ENCODE measurements at places on chromosomes 1 and 21.

DNA sequence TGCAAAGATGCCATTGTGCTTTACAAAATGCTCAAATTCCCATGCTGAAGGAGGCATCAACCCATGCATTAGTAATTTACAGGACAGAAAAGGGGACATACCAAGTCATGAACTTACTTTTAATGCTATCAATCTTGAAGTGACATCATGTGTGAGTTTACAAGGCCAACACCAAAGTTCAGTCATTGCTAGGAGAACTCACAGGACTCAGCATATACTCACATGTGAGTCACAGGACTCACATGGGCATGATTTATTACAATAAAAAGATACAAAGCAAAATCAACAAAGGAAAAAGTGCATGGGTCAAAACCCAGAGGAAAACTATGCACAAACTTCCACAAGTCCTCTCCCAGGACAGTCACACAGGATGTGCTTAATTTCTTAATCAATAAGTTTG, 1656.0 kb downstream of the MRPL39 start:
- no peak for DNase-seq

- no peak for DNase-seq
These were observed 534.9 kb upstream of the USP24 start for GRCh38 chr1:55749975-55750627.

- no peak for DNase-seq
These were observed 18.1 kb downstream of the MAP3K7CL start for GRCh38 chr21:29148530-29148929.

- DNase-seq: peak; percentile 73
These were observed 834 bp upstream of the ELF3 start for GRCh38 chr1:202009326-202010179.

DNA sequence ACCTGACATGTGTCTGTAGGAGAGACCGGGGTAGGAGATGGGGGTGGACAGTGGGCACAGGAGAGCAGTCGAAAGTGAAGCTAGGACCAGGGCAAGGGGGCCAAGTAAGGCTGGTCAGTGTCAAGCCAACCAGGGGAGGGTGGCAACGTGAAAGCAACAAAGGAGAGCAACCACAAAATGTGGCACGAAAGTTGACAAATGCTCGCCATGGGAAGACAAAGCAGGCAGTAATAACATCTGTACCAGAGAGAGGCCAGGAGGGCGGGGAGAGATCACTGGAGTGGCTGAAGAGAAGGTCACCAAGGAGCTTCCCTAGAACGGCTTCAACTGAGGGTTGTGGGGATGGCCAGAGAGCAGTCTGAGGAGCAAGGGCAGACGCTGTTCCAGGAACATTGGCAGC, 17.0 kb downstream of the QSOX1 start:
- no peak for DNase-seq

All from NCI-H1930 (cell line).